ENCODE measurements at places on chromosomes 3 and 15.

- DNase-seq = no peak
These were observed 61.0 kb downstream of the PLXNA1 start for GRCh38 chr3:127043731-127044510.

DNA sequence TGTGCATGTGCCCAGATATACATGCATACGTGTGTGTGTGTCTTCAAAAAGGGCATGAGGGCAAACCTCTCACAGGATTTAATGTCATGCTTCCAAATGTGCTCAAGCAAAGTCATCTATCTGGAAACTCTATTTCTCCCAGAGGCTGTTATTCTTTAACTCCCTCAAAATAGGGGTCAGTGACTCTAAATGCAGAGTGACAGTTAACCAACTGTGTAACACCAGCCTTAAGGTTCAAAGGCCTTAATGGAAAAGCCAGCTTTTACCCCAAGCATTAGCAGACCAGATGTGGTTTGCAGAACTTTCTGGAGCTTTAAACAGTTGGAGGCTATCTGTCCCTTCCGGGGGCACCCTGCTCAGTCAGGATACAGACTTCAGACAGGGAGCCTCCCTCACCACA is 70.4 kb upstream of the SLC7A14 start:
- no peak for DNase-seq

DNA sequence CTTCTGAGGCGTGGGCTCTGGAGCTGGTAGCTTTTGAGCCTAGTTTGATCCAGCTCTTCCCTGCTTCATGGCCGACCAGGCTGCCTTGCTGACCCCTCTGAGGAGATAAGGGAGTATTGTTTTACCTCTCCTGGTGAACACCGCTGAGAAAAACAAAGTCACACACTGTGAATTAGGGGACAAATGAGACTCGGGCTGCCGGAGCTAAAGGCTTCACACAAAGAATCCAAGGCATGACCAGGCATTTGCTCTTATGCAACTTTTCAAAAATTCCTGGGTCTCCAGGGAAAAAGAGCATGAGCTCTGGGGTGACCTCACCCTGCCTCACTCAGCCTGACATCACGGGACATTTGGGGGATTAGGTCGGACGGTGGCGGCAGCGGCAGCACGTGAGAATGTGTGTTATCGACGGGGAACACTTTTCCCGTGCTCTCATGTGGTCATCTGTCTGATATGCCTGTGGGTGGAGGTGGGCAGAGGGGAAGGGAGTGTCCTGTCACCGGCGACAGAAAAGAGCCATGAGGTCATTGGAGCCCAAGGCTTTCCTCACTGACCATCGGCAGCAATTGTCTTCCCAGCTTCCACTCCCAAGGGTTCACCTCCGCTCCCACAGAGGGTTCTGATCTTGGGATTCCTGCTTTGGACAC is 61.0 kb downstream of the TMEM44 start:
- no peak for DNase-seq

GRCh38 chr3:128720891-128721290 is 5.1 kb upstream of the RAB7A start:
- no peak for DNase-seq

DNA sequence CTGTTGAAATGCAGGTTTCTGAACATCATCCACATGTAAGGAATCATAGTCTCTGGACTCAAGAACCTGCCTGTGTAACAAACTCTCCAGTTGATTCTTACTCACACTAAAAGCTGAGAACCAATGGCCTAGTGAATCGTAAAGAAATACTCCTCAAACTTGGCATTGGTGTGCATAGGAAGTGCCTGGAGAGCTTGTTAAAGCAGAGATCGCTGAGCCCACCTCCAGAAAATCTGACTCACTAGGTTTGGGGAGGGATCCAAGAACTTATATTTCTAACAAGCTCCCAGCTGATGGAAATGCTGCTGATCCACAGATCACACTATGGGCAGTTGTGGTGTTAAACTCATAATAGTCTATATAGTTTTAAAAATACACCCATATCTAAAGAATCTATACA is 55.8 kb upstream of the LMCD1 start:
- no peak for DNase-seq

DNA sequence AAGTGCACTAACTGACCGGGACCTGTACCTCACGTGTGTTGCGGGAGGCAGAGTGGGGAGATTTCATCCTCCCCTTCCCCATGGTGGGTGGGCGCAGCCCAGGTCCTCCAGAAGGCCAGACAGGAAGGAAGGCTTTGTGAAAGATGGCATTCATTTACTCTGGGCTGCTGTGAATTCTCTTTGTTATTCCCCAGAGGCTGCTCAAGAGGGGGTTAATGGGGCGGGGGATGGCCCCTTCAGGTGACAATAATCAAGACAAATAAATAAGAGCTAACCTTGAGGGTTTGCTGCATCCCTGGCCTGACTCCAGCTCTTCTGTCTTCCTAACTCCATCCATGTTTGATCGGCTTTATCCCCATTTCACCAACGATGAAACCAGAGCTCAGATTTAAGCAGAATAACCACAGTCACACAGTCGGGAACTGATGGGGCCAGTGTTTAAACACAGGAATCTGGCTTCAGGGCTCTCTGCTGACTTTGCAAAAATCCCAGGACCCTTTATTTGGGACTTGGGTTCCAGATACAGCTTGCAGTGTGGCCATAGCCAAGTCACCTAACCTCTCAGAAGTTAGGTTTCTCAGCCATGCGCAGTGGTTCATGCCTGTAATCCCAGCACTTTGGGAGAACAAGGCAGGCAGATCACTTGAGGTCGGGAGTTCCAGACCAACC is 16.5 kb downstream of the PIF1 start:
- DNase-seq = no peak

DNA sequence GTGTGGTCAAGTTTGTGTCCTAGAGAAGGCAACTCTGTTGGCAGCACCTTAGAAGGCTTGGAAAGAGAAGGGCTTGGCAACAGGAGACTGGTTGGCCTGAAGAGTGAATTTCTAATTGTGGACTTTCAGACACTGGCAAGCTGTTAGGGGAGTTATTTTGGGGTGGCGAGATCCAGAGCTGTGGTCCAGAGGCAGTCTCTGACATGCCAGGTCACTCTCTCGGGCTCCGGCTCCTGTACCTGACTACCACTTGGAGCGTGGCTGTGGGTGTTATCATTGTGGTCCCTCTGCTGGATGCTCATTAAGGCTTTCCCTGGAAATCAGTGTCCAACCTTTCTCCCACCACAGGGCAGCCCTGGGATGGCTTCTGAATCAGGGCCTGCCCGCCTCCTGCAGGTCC is 209.0 kb downstream of the SLCO3A1 start:
- DNase-seq = no peak

DNA sequence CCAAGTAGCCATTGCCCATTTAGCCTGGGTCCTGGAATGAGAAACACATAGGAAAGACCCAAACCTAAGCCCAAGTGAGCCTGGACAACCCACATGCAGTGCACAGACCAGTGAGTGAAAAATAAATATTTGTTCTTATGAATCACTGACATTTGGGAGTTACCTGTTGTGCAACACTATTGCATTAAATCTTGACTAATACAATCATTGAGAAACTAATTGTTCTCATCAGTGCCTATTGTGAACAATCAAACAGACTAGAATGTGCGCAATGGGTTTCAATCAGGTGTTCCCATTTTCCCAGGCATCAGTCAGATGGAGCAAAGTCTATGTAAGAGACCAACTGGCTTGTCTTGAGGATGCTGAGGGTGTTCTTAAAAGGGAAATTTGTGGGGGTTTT is 54.7 kb upstream of the CNOT10 start:
- DNase-seq = no peak

DNA sequence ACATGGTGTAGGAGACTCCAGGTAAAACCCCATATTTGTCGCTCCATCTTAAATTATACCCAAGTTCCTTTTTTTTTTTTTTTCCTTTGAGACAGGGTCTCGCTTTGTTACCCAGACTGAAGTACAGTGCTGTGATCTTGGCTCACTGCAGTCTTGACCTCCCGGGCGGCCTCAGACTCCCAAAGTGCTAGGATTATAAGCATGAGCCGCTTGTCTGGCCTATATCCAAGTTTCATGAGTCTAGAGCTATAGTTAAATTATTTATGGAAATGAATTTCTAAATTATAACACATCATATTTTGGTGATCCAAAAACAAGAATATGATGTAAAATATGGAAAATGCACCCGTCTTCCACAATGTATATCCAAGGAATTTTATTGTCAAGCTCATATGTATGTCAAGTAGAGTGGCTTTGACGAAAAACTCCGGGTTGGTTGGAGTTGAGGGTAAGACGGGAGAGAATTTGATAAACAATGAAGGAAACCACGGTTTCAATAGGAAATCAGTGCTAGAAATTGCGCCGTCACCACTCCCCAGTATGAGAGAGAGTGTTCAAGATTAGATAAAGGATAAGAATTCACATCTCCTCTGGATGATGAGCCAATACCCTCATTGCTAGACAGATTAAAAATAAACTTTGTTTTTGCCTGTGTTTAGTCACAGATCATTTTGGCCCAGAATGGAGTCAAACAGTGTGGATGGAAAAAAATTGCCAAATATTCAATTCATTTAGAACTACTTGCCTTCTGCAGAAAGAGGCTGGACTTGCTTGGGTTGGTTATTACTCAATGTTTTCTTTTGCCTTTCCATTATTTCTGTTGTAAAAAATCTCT is 209.2 kb upstream of the NR2F2 start:
- no peak for DNase-seq

DNA sequence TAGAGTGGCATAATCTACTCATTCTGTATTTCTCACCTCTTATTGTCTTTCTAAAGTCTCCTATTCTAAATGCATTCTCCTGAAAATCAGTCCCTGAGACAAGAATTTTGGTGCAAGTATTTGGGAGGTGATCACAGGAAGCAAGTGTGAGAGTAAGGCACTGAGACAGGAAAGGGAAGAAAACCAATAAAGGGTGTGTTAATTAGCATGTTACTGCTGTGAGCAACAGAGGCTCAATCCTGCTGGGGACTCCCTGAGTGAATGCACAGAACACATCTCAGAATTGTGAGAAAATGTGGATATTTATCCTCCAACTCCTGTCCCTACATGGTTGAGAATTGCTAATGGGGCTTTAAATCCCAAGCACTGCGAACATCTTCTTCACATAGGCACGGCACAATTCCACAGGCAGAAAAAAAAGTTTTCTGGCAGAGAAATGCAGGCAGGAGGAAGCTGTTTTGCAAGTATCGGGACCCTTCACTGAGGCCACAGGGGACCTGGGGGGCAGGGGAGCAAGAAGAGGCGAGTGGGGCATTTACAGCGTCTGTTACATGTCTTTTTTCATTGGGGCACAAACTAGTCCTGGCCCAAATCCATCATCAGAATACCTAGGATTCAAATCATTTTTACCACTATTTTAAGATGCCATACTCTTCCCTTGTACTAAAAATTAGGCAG is 27.2 kb upstream of the STT3B start:
- no peak for DNase-seq

DNA sequence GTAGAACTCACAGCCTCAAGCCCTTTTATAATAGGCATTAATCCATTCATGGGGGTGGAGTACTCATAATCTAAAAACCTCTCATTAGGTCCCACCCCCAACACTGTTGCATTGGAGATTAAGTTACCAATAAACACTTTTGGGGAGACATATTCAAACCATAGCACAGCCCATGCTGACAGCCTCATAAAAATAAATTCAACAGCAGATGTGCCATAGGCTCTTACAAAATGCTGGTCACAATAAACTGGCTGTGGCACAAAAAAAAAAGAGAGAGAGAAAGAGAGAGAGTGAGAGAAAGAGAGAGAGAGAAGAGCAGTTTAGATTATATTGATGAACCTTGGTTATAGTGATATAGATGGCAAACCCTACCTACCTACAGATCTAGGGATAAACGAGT is 1000.9 kb downstream of the TUSC7 start:
- no peak for DNase-seq

- no peak for DNase-seq
These were observed 167.3 kb downstream of the ALCAM start for GRCh38 chr3:105533960-105534359.

- no peak for DNase-seq
These were observed 564.5 kb upstream of the ADAMTS9 start for GRCh38 chr3:65252266-65252665.

GRCh38 chr3:44242721-44243120 is 1.0 kb downstream of the TOPAZ1 start:
- DNase-seq = no peak

DNA sequence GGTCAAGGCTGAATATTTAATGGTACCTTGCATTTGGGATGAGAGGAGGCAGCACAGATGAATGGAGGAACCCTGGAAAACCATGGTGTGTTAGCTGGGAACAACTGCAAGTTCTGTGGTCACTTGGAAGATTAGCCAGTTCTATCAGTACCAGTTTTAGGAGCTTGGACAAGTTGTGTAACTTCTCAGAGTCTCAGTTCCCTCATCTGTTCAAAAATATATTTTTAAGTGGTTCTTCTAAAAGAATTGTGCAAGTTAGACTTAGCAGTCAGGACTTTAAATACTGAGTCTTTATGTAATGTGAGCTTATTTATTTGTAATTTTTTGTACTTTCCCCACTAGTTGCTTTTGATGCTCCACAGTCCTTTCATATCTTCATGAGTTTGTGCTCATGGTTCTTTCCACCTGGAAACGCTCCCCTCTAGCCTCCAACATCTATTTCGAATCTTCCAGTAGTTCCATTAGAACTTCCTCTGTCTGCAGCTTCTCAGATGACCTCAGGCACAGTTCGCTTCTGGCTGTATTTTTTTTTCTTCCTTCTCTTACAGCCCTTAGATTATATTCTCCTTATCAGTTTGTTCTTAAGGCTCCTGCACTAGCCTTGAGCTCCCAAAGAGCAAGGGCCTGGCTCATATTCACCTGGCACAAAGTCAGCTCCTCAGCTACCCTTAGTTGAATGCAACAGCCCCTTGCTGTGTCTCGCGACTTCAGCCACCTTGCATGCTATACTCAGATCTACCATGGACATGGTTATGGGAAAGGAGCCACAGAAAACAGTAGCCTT is 27.1 kb downstream of the ITPR1 start:
- DNase-seq = no peak

- no peak for DNase-seq
These were observed 109.3 kb downstream of the ZIC1 start for GRCh38 chr3:147518465-147518864.

GRCh38 chr3:10753964-10754363 is 62.1 kb upstream of the SLC6A11 start:
- no peak for DNase-seq

GRCh38 chr3:106058475-106058874 is 189.7 kb upstream of the CBLB start:
- no peak for DNase-seq

- no peak for DNase-seq
These were observed 108.6 kb upstream of the MRPS22 start for GRCh38 chr3:139235192-139235591.

DNA sequence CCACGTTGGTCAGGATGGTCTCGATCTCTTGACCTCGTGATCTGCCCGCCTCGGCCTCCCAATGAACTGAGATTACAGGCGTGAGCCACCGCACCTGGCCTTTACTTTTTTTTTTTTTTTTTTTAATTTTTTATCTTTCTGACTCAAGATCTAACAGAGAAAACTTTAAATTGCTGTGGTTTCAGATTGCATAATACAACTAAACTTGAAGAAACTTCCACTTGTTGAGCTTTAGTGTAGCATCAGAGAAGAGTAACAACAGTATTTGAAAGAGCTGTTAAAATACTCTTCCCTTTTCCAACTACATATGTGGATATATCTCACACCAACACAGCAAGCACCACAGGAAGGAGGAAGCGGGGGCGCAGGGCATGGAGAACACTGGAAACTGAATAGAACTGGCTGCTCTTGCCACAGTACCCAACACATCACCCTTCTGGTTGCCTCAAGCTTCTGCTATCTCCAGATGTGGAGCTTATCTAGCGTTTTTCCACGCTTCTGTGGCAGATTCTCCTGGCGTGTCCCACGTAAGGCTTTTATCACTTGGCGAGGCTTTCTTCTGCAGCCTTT is 45.4 kb downstream of the MAP6D1 start:
- no peak for DNase-seq

GRCh38 chr3:46127503-46127902 is 80.6 kb downstream of the CCR1 start:
- no peak for DNase-seq

GRCh38 chr3:126997455-126998038 is 14.6 kb downstream of the PLXNA1 start:
- DNase-seq = no peak

Measured in activated gamma-delta T cell treated with anti-CD3 and anti-CD28 coated beads, Interleukin-2, amount 50 U/mL, for 16 hours (primary cell).